ENCODE measurements at places on chromosomes 2 and 18.

DNA sequence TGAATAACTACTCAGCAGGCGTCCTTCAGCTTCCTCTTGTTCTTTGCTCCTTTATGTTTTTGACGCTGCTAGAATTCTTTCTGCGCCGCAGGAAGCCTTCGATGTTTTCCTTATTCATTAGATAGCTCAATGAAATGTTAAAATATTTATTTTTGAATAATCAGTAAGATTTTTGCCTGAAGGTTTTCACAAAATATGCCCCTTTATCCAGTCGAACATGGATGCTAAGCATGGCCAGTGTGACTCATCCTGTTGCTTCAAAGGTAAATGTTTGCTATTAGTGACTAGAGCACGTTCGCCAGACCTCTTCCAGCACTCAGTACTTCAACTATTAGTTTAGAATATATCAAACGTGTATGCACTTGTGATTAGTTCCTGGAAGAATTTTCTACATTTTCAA, 7.6 kb upstream of the MEIS1 start:
- peaks cover 40% of the 10 kb centered on the region for H3K27me3 ChIP-seq
- no peak for DNase-seq
- H3K4me1 ChIP-seq = no peaks in the 10 kb centered on the region
- H3K36me3 ChIP-seq = no peaks in the 10 kb centered on the region
- no peak overlapping the region for H3K4me3 ChIP-seq

- no peaks in the 10 kb centered on the region for H3K36me3 ChIP-seq
- no peak for DNase-seq
- H3K27me3 ChIP-seq = no peaks in the 10 kb centered on the region
- no peak overlapping the region for H3K27ac ChIP-seq
- no peak overlapping the region for H3K4me3 ChIP-seq
Observed at GRCh38 chr18:30271716-30272115, 770.8 kb downstream of the DSC3 start.

DNA sequence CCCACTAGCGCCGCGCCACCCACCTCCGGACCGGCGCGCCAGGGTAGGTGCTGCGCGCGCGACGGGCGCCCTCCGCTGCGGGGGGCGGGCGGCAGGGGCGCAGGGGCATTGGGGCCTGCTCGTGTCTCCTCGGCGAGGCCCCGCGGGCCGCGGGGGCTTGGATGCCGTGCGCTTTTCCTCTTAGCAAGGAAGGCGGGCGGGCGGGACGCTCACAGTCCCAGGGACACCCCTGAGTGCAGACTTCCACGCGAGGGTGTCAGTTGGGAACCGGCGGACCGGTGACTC, 748 bp downstream of the TWIST2 start:
- no peaks in the 10 kb centered on the region for H3K36me3 ChIP-seq
- no peak overlapping the region for H3K4me3 ChIP-seq
- H3K27me3 ChIP-seq = peaks cover 23% of the 10 kb centered on the region
- H3K4me1 ChIP-seq = no peaks in the 10 kb centered on the region
- no peak for DNase-seq

- no peak overlapping the region for H3K27ac ChIP-seq
- peaks cover 2% of the 10 kb centered on the region for H3K36me3 ChIP-seq
- DNase-seq = no peak
- no peaks in the 10 kb centered on the region for H3K27me3 ChIP-seq
- H3K4me1 ChIP-seq = no peaks in the 10 kb centered on the region
Observed at GRCh38 chr18:46346213-46346612, 242.0 kb downstream of the HAUS1 start.

GRCh38 chr2:234075518-234075915, 25.0 kb downstream of the SPP2 start:
- H3K4me1 ChIP-seq = peaks cover 59% of the 10 kb centered on the region
- H3K27ac ChIP-seq = no peak overlapping the region
- H3K4me3 ChIP-seq = no peak overlapping the region
- DNase-seq = no peak
- no peaks in the 10 kb centered on the region for H3K36me3 ChIP-seq

GRCh38 chr2:227363756-227364155, 15.3 kb downstream of the TM4SF20 start:
- no peaks in the 10 kb centered on the region for H3K4me1 ChIP-seq
- H3K36me3 ChIP-seq = peaks cover 6% of the 10 kb centered on the region
- no peak overlapping the region for H3K27ac ChIP-seq
- DNase-seq = no peak

DNA sequence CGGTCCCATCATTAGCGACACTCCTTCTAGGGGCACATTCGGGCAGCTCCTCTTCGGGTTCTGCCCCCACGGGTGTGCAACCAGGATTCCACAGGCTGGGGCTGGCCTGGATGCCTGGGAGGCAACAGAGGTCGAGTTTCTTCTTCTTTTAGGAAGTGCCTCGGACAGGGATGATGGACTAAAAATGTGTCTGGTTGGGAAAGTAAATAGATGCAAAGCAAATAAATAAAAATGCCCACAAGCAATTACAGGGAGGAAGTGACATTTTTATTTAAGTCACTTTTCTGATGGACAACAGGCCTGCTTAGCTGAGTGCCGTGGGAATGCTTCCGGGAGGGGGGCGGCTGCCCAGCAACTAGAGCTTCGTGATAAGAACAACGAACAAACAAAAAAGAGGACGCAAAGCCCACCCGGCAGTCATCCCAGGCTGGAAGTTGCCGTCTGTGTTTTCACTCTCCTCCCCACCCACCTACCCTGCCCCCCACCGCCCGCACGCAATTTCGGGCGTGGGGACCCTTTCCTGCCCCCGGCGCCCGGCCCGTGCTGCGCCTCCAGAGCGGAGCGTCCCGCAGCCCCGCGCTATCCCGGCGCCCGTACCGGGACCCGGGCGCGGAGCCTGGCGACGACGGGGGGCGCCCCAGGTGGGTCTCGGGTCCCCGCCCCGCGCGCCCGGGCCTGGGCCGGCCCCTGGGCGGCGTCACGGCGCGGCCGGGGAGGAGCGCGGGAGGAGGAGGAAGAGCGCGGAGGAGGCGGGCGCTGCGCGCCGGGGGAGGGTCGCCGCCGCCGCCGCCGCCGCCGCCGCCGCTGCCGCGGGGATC, 412 bp upstream of the NCK2 start:
- peaks cover 44% of the 10 kb centered on the region for H3K36me3 ChIP-seq
- H3K4me3 ChIP-seq = peak overlapping the region; percentile 87
- DNase-seq = peak; percentile 44
- H3K27me3 ChIP-seq = no peaks in the 10 kb centered on the region
- H3K27ac ChIP-seq = peak overlapping the region; percentile 94

GRCh38 chr2:88027697-88028389, 11.5 kb upstream of the RNU2-63P start:
- H3K27me3 ChIP-seq = no peaks in the 10 kb centered on the region
- H3K36me3 ChIP-seq = peaks cover 34% of the 10 kb centered on the region
- DNase-seq = no peak
- no peak overlapping the region for H3K4me3 ChIP-seq
- H3K4me1 ChIP-seq = no peaks in the 10 kb centered on the region

DNA sequence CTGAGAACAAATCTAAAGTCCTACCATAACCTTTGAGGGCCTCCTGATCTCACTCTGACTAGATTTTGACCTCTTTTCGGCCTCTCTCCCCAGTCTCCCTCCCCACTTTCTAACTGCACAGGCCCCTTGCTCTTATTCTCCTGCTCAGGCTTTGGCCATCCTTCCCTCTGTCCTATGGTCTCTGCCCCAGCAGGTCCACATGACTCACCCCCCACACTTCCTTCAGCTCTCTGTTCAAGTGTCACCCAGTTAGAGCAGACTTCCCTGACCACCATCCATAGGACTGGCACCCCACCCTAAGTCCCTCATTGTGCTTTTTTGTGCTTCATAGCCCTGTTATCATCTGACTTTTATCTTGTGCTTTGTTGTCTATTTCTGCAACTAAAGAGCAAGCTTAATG, 41.2 kb upstream of the NT5C1B start:
- no peaks in the 10 kb centered on the region for H3K27me3 ChIP-seq
- no peak for DNase-seq
- H3K4me3 ChIP-seq = no peak overlapping the region
- H3K4me1 ChIP-seq = no peaks in the 10 kb centered on the region
- no peaks in the 10 kb centered on the region for H3K36me3 ChIP-seq

DNA sequence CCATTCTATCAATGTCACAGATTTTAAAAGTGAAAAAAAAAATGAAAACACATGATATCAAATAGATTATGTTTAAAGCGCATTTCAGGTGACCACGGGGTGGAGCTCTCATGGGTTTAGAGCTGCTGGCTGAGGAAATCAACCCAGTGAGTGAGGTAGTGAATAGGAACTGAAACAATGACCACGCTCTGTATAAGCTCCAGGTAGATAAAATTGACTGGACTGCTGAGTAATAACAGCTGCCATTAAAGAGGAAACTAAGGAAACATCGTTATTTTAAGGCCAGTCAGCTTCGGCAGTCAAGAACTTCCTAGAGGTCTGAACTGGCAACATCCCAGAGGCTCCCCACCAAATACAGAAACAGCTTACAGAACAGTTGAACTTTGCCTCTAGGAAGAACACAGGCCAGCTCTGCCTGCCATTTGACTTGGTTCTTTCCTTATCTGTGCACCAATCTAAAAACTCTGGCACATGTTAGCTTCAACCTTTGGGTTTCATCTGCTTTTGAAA, 185.9 kb downstream of the PDE1A start:
- H3K4me1 ChIP-seq = no peaks in the 10 kb centered on the region
- no peak for DNase-seq

DNA sequence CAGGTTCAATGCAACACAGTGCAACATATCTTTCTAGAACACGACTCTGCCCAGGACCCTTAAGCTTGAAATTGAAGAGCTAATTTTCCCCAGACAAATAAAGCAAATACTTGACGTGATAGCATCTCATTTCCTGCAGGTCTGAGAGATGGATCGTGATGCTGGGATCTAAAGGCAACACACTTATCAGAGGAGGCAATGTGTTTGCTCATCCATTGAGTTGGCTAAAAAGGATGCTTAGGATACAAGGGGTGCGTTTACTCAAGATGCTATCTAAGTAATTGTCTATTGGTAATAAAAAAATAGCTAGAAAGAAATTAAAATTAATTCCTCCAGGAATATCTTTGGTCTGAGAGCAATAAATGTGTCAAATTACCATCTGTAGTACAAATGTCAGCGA, 129.0 kb downstream of the SOCS6 start:
- H3K36me3 ChIP-seq = no peaks in the 10 kb centered on the region
- no peak overlapping the region for H3K4me3 ChIP-seq

- peaks cover 5% of the 10 kb centered on the region for H3K27me3 ChIP-seq
- H3K4me3 ChIP-seq = peak overlapping the region; percentile 13
- no peak for DNase-seq
- H3K27ac ChIP-seq = peak overlapping the region; percentile 89
- H3K36me3 ChIP-seq = no peaks in the 10 kb centered on the region
Observed at GRCh38 chr2:169761251-169761969, 27.8 kb downstream of the KLHL23 start.

DNA sequence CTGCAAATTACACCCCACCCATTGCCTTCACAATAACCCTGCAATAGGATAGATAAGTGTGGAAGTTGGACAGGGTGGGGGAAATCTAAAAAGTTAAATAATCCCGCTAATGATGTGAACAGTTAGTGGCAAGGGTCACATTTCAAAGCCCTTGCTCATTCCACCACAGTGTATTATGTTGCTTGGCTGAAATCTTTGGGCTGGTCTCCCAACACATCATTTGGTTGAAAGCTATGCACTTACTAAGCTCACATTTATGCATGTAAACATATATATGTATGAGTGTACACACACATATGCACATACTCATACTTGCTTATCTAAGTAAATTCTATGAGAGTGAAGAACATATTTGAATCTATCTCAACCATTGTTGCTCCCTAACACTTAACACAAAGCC, 197.8 kb downstream of the RDH14 start:
- peaks cover 21% of the 10 kb centered on the region for H3K27me3 ChIP-seq
- no peaks in the 10 kb centered on the region for H3K4me1 ChIP-seq
- H3K36me3 ChIP-seq = peaks cover 4% of the 10 kb centered on the region
- no peak overlapping the region for H3K27ac ChIP-seq
- no peak for DNase-seq
